ENCODE measurements at places on chromosomes 4 and X.
A peak's percentile ranks its signal among the peaks of the same experiment; 100 is the strongest.

DNA sequence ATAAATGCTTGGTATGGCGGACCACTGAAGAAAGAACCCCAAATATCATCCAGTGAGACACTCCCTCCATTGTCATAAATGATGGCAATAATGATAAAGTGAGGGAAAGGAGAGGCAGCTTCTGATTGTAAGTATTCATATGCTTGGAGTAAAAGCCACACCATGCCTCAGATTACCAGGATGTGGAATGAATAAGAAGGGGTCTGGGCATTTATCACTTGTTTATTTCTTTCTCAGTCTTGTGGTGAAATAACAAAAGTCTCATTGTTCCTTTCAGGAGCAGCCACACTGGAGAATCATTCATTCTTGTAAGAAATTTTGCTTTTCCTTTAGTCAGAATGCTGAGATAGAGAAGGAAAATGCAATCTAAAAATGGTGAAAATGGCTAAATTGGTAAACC lies 21.7 kb downstream of the F8 start:
- DNase-seq, result no peak

DNA sequence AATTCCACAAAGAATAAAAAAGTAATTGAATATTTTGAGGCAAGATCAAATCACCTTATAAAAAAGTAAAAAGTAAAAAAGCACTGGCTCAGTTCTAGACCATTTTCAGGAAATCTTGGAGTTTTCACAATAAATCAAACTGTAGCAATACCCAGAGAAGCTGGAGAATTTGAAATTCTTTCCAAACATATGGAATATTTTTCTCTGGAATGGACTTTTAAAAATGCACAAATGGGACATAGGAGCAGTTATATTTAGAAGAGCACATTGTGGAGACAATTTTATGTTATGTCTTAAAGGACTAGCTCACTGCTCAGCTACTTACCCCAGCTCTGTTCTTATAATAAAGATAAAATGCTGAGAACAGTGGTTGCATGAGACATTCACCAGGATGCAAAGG lies 211.9 kb upstream of the KIT start:
- no peak for DNase-seq

DNA sequence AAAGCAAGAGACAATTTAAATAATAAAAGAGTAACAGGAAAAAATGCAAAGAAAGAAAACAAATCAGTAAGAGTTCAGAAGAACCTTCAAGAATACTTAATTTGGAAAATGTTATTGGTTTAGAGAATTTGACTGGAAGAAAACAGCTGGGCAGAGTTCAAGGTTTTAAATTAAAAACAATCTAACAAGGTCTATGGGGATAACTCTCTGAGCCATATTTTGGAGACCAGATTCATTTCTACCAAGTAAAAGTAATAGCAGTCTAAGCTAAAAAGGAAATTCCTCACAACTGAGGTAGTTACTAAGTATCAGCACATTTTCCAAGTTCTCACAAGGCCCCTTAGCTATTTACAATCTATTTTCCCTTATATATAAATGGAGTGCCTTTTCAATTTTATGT lies 82.4 kb upstream of the TFDP3 start:
- no peak for DNase-seq

GRCh38 chr4:147765121-147765529 lies 33.2 kb downstream of the ARHGAP10 start:
- DNase-seq, result no peak

GRCh38 chrX:110759785-110760184 lies 35.8 kb downstream of the CHRDL1 start:
- no peak for DNase-seq

- no peak for DNase-seq
These were observed 801.8 kb downstream of the STIM2 start for GRCh38 chr4:27662426-27662825.

DNA sequence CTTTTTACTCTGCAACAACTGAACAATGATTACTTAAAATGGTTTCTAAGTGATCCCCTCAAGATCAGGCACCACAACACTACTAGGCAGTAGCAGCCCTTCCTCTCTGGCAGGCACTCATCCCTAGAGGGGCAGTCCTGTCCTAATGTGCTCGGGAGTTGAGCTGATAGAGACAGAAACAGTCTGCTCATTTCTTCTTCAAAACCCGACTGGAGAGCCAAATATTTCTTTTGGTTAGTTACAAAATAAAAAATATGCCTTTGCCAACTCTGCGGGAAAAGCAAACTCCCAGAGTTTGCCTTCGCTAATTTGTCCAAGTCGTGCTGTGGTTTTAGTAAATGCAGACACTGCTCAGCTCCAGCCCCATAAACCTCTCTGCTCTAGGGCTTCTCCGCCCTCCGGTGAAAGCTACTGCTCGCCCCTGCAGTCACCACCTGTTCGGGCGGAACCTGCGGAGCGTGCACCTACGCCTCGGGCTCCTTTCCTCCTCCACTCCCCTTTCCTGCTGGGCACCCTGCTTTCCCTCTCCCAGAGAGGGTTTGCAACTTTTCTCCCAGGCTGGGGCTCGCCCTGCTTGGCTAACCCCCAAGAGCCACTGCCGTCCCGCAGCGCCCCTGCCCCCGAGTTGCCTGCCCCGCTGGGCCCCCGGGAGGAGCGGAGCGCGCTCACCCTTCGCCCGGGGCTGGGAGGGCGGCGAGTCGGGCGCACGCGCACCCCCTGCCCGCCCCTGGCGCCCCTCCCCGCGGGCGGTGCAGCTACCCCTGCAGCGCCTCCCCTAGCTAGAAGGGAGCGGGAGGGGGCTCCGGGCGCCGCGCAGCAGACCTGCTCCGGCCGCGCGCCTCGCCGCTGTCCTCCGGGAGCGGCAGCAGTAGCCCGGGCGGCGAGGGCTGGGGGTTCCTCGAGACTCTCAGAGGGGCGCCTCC lies at the start of gene NPNT:
NPNT (plus strand) TSS at position 812 of the 923 bp plus-strand sequence. CDS start 182 bp downstream, outside the sequence.
- no peak for DNase-seq

GRCh38 chr4:144185086-144185485 lies 44.6 kb upstream of the GYPA start:
- DNase-seq, result no peak

DNA sequence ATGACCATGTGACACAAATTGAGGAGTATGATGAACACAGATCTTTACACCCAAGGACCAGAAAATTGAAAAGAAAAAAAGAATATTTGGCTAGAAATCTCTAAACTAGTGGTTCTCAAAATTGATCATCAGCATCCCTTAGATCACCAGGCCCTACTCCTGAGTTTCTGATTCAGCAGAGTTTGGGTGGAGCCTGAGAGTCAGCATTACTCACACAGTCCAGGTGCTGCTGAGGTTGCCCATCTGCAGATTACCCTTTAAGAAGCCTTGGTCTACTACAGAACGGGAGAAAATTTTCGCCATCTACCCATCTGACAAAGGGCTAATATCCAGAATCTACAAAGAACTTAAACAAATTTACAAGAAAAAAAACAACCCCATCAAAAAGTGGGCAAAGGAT lies 182.8 kb downstream of the MOSPD2 start:
- no peak for DNase-seq

- DNase-seq, result no peak
These were observed 30.5 kb upstream of the TEX13C start for GRCh38 chrX:125289209-125289608.

DNA sequence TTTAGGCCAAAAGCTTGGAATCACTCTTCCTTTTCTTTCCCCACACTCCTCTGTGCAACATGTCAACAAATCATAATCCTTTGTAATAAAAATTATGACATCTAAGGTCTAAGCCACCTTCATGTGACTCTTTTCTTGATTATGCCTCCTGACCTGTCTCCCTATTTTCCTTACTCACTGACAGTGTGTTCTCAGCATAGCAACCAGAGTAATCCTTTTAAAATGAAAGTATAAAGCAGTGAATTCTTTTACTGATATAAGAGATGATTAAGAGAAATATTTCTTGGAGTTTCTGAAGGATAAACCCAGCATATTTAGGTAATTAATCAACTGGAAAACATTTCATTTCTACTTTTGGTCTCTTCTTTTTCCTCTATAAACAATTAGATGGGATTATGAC lies 44.7 kb downstream of the USO1 start:
- no peak for DNase-seq

- DNase-seq, result peak; percentile 12
These were observed 612 bp downstream of the MAGED2 start for GRCh38 chrX:54808109-54808604.

DNA sequence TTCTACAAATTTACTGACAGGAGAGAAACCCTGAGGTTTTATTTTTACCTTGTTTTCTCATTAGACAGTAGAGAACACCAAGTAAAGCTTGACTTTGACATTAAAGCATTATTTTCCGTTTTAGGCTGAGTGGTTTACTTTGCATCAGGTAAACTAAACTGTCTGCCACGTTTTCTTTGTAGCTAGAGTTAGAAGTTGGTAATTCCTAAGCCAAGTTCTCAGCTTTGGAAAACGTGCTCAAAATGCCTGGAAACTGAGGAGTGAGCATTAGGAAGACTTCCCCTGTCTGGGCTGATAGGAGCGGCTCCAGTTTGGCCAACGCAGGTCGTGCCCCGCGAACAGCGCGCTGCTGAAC lies 819 bp downstream of the PDLIM3 start:
- no peak for DNase-seq

- DNase-seq, result no peak
These were observed 3.7 kb upstream of the FGB start for GRCh38 chr4:154559141-154559493.

- DNase-seq, result no peak
These were observed 6.9 kb upstream of the HELT start for GRCh38 chr4:185011408-185011807.

DNA sequence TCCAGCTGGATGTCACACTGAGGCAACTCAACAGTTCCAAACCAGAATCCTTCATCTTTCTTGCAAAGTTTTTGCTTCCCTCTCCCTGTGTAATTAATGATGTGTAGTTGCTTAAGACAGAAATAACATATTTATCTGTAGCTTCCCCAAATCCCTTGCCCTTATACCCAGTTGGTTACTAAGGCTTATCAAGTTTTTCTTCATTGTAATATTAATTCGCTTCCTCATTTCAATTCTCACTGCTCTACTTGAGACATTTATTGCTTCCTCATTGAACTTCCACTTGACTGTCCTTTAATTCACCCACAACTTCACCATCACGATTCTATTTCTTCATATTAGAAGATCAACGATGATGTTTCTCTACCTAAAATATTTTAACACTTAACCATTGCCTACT lies 386.6 kb upstream of the CPEB2 start:
- no peak for DNase-seq

- no peak for DNase-seq
These were observed 9.3 kb downstream of the CETN2 start for GRCh38 chrX:152821145-152821765.
